ENCODE measurements at places on chromosomes 11 and 22. TPM values are rescaled to one million over a fixed set of nuclear protein-coding genes. Genes with fewer than 3 reads are reported as not detected.

DNA sequence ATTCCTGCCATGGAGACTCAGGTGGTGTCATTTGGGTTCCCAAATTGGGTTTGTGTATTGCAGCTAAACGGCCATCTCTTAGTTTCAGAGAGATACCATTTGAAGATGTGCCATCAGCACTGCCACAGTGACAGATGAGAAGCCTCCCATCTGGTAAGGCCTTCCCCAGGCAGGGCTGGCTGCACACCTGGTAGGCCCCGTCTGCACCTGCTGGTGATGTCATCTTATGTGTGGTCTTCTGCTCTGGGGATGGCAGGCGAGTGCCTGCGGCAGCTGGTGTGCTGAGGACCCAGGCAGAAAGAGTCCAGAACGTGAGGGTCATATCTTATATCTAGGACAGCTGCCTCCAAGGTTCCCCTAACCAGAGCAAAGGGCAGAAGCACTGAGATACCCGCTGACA, 100.6 kb downstream of the CSNK2A3 start:
- no peak overlapping the region for H3K4me3 ChIP-seq
- DNase-seq: no peak
- H3K36me3 ChIP-seq: no peaks in the 10 kb centered on the region
- no peaks in the 10 kb centered on the region for H3K4me1 ChIP-seq

DNA sequence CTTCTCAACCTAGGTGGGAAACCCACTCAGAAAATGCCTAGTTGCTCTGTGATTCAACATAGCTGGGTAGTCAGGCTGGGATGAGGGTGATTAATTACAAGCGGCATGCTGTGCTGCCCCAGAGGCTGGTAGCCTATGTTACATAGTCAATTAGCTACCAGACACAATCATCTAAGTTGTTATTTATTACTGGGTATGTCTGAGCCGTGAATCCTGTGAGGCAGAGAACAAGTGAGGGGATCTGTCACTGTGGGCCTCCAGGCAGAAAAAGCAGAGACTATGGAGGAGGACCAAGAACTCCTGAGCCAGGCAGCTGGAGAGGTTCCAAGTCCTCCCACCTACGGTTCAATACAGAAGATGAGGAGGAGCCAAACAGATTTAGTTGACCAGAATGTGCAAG, 186.6 kb upstream of the BDNF start:
- H3K36me3 ChIP-seq: no peaks in the 10 kb centered on the region
- no peak overlapping the region for H3K27ac ChIP-seq
- H3K4me3 ChIP-seq: no peak overlapping the region
- no peak for DNase-seq
- no peaks in the 10 kb centered on the region for H3K4me1 ChIP-seq
- H3K27me3 ChIP-seq: no peaks in the 10 kb centered on the region

GRCh38 chr11:20097319-20098221, 62.7 kb downstream of the DBX1 start:
- peaks cover 81% of the 10 kb centered on the region for H3K36me3 ChIP-seq
- peaks cover 7% of the 10 kb centered on the region for H3K4me1 ChIP-seq
- no peak overlapping the region for H3K4me3 ChIP-seq
- no peak for DNase-seq

GRCh38 chr11:9689721-9690120, 25.8 kb downstream of the SWAP70 start:
- no peak for DNase-seq
- H3K27ac ChIP-seq: peak overlapping the region; percentile 83
- no peak overlapping the region for H3K4me3 ChIP-seq
- H3K27me3 ChIP-seq: no peaks in the 10 kb centered on the region
- peaks cover 7% of the 10 kb centered on the region for H3K36me3 ChIP-seq

DNA sequence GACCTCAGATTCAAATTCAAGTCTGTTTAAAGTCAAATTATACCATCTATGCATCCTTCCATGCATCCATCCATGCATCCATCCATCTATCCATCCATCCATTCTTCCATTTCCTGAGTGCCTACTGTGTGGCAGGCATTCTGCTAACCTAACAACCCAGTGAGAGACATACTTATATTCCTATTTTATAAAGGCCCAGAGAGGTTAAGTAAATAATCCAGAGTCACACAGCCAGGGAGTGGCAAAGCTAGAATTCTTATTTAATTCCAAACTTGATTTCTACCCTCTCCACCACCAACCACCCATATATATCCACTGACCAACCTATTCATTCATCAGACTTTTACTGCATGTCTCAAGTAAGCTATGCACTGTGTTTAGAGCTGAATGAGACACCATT, 53.8 kb downstream of the LRRC74B start:
- H3K27me3 ChIP-seq: peaks cover 11% of the 10 kb centered on the region
- H3K27ac ChIP-seq: no peak overlapping the region
- no peak for DNase-seq
- H3K4me1 ChIP-seq: peaks cover 5% of the 10 kb centered on the region
- no peaks in the 10 kb centered on the region for H3K36me3 ChIP-seq

DNA sequence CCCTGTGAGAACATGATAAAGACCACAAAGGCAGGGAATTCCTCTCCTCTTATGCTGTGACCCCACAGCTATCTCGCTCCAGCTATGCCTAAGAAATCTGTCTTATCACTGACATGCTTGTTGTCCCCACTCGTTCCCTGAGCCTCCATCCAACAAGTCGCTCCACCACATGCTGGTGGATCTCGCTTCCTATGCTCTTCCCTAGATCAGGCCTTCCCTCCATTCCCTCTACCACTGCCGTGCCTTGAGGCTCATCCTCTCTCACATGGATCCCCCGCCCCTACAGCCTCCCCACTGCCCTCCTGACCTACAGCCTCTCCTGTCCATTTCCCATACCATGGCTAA, 1.4 kb upstream of the DGAT2 start:
- H3K4me3 ChIP-seq: no peak overlapping the region
- no peaks in the 10 kb centered on the region for H3K36me3 ChIP-seq
- DNase-seq: no peak

- no peak for DNase-seq
- H3K4me3 ChIP-seq: no peak overlapping the region
- no peak overlapping the region for H3K27ac ChIP-seq
- H3K27me3 ChIP-seq: no peaks in the 10 kb centered on the region
- peaks cover 40% of the 10 kb centered on the region for H3K4me1 ChIP-seq
- H3K36me3 ChIP-seq: no peaks in the 10 kb centered on the region
Measured at GRCh38 chr22:25127318-25127717, 72.3 kb upstream of the CRYBB3 start.

Gene TRAPPC4
- 49.7 TPM for total RNA-seq

Gene OSBP2
- 3.1 TPM for total RNA-seq

Gene GGTLC2
- total RNA-seq: 2.7 TPM

Gene IGLL1
- total RNA-seq: not detected

Gene APOL5
- total RNA-seq: not detected

Measured in lower lobe of right lung (tissue), 2 donors.